ENCODE measurements at places on chromosomes 2 and 18.
A peak's percentile ranks its signal among the peaks of the same experiment; 100 is the strongest.

DNA sequence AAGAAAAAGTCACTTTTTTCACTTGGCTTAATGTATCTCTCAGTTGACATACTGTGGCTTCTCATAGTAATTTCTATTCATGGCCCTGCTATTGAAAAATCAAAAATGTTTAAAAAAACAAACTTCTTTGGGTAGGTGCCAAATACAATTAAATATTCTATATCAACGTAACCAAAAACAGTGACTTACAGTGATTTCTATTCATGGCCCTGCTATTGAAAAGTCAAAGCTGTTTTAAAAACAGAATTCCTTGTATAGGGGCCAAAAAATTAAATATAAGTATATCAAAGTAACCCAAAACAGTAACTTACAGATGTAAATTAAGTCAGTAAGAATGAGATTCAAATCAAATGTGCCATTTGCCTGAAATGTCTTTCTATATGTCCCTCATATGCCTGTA is 31.4 kb upstream of the CD302 start:
- DNase-seq, result no peak

GRCh38 chr2:41483226-41483625 is 564.6 kb upstream of the PKDCC start:
- DNase-seq, result no peak

DNA sequence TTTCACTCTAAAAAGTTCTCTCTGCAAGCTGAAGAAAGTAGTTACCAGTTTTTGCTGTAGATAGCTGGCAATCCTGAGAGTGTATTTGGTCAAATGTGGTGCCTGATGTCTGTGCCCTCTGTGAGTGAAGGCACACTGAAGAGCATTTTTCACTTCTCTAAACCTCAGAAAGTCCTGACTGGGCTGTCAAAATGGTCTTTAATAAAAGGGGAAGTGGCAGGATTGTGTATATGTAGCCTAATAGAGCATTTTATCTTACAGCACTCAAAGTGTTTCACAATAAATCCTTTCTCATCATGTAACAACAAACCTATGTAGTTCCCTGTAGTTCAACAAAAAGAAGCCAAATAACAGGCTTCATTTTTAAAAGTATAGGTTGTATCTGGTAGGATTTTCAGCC is 1552.3 kb upstream of the SLC39A10 start:
- DNase-seq, result no peak

DNA sequence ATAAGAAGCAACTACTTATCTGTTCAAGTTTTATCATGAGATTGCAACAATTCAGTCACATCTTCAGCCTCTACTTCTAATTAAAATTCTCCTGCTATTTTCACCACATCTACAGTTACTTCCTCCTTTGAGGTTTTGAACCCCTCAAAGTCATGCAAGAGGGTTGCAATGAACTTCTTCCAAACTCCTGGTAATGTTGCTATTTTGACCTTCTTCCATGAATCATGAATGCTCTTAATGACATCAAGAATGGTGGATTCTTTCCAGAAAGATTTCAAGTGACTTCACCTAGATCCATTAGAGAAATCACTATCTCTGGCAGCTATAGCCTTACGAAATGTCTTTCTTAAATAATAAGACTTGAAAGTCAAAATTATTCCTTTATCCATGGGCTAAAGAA is 1052.8 kb upstream of the NRXN1 start:
- DNase-seq, result peak; percentile 40

GRCh38 chr2:45990131-45990530 is 307.1 kb upstream of the EPAS1 start:
- DNase-seq, result no peak

GRCh38 chr2:43389581-43390466 is 163.4 kb upstream of the ZFP36L2 start:
- no peak for DNase-seq

DNA sequence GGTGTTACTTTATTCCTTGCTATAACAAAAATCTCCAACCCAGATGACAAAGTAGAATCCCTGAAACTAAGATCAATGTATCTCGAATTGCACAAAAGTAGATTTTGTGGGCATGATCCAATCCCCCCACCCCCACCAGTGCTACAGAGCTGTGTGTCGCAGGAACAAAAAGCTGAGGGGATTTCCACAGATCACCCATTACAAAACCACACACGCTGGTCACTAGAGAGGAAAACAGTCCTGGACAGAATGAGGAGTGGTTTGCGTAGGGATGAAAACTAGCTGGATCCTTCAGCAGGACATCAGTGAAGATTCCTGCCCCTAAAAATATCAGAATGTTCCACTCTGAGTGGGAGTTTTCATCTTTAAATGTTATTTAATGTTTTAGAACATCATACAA is 165.3 kb upstream of the STK17B start:
- no peak for DNase-seq

GRCh38 chr2:102387763-102388546 is 32.4 kb downstream of the IL18R1 start:
- DNase-seq, result no peak

DNA sequence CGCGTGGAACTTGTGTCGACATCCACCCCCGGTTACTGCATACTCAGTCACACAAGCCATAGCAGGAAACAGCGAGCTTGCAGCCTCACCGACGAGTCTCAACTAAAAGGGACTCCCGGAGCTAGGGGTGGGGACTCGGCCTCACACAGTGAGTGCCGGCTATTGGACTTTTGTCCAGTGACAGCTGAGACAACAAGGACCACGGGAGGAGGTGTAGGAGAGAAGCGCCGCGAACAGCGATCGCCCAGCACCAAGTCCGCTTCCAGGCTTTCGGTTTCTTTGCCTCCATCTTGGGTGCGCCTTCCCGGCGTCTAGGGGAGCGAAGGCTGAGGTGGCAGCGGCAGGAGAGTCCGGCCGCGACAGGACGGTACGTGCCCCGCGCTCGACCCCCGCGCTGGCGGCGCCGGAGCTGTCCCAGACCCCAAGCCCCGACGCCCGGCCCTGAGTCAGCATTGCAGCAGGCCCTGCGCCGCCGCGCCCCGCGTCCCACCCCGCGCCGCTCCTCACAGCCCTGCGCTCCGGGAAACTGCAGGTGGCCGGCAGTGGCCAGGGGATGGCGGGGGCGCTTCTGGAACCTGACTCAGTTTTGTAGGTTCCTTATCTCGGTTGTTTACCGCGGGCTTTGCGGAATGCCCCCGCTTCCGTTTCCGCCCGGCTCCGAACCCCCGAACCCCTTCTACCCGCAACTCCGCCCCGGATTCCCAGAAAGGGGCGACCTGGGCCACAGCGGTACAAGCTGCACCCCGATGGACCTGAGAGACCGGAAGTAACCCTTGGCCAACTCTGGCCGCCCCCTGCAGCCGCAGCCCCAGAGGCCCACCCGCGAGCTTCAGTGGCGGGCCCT is at the start of gene CFLAR:
Gene CFLAR, plus strand, starts transcription at position 50 of the 844 bp plus-strand sequence. CDS start 13,702 bp downstream, outside the sequence.
- peak; percentile 72 for DNase-seq

DNA sequence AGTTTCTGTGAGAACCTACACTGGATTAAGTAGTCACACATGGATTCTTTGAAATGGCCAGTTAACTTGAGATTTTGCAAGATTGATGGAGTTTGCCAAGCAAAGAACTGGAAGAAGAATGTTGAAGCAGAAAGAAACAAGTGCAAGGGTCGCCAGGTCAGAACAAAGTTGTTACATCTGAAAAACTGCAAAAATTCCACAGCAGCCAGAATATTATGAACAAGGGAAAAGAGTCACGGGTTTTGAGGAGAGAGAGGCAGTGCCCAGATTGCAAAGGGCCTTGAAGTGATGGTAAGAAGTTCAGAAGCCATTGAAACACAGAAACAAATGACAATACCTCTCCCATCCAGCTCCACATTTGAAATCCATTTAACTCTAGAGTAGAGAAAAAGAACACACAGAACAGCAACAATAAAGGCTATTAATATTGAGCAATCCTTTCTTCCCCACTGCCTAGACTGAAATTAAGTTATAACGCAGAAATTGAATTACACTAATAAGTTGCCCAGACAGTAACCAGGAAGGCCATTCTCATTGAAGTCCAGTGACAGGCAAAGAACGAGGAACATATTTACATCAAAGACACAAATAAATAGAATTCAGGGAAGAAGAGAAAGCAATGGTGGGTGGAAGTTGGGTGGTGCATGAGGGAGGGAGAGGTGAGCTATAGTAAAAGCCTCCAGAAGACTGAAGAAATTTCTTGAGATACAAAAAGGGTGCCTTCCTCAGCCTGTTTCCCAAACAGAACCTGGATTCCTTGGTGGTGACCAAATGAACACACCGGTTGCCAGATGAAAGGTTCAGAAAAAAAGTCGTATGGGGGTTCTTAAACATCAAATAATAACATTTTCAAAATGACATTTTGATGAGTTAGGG is 80.6 kb downstream of the ARHGAP15 start:
- no peak for DNase-seq

GRCh38 chr2:99765731-99766318 is 276.0 kb upstream of the REV1 start:
- no peak for DNase-seq

DNA sequence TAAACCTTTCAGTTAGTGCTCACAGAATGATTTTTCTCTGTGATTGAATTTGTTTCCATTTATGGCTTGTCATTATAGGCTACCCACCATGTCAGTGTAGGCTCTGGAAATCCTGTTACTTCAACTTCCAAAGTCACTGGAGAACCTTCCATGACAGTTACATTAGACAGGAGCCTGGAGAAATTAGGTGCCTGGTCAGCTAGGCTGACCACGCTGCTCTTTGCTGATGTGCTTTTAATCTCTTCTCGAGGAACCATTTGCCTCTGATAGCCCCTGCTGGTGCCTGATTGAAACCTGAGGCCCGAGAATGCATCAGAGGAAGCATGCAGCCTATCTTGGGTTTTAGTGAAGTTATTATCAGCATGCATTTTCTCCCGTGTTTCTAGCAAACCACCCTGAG is 29.6 kb upstream of the TTN start:
- no peak for DNase-seq

GRCh38 chr18:37182340-37183135 is 353.6 kb downstream of the KIAA1328 start:
- no peak for DNase-seq

DNA sequence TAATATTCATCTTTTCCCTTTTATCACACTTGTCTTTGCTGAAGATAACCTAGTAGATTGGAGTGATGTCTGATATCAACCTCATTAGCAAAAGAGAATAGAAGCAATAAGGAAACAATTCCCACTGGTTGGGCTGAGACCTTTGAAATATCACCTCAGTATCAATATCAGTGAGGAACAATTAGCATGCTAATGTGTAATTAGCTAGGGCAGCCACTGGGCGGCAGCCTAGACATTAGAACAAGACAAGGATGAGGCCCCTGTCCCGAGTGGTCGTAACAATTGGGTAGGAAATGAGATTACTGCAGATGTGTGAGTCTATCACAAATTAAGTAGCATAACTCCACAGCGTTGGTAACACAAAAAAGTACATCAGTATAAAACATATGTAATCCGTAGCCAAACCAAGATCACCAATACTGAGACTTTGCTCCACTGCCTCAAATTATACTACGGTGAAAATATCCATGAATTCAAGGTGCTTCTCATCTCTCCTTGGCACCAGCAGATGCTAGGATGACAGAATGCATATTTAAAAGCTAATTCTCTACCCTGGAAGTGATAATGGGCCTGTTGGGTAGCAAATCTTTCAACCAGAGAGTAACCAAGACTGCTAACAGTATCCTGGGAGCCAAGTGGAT is 99.1 kb downstream of the ALPK2 start:
- DNase-seq, result peak; percentile 70

- peak; percentile 5 for DNase-seq
Measured at GRCh38 chr2:134917360-134917865, 1.2 kb upstream of the CCNT2 start.

DNA sequence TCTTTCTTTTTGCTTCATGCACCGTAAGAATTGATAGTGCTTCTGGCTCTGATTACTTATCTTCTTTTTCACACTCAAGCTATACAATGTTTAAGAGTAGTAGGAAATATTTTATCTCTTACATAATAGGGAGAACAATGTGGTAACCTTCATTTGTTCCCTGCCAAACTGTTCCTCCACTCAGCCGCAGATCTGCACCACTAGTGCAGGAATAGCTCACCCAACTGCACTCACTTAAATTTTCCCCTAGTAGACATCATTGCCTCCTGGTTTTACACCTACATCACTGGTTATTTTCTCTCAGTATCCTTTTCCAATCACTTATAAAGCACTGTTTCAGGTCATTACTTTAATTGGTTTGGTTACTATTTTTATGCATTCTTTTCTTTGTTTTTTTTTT is 283.5 kb upstream of the ZNF804A start:
- no peak for DNase-seq

DNA sequence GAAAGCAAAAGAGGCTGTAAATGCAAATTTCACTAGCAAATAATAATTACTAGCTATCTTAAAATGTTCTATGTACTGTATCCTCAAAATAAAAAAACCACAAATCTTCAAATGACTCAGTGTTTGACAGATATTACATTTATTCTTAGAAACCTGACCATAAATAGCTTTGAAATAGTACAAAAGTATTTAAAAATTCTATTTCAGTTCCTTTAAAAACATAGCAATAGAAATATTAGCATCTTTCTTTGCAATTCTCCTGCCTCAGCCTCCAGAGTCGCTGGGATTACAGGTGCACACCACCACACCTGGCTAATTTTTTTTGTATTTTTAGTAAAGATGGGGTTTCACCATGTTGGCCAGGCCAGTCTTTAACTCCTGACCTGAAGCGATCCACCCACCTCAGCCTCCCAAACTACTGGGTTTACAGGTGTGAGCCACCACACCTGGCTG is 50.6 kb downstream of the MSH6 start:
- DNase-seq, result no peak

GRCh38 chr2:234368861-234369261 is 128.0 kb downstream of the ARL4C start:
- peak; percentile 73 for DNase-seq

DNA sequence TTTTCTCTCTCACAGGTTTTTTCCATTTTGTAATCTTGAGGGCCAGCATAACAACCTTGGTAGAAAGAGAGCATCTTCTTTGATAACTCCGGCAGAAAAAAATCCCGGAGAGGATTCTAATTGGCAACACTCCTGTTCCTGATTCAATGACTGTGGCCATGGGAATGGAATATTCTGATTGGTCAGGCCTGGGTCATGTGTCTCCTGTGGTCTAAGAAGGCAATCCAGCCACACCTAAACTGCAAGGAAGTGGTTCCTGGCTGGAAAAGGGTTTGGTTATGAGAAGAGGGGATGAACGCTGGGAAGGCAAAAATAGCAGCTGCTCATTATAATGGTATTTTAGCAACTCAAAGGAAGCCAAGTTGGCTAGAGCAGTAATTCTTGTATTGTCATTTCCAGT is 24.8 kb upstream of the ZNF638 start:
- DNase-seq, result peak; percentile 91

- DNase-seq, result no peak
Measured at GRCh38 chr18:74515620-74516231, 18.6 kb upstream of the CNDP1 start.

- DNase-seq, result no peak
Measured at GRCh38 chr2:205872716-205873115, 190.4 kb downstream of the NRP2 start.
